HL-60 (cell line): ENCODE measurements at places on chromosomes 3 and 15.

- no peak for DNase-seq
These were observed 133.0 kb downstream of the FBLN2 start for GRCh38 chr3:13681931-13682330.

DNA sequence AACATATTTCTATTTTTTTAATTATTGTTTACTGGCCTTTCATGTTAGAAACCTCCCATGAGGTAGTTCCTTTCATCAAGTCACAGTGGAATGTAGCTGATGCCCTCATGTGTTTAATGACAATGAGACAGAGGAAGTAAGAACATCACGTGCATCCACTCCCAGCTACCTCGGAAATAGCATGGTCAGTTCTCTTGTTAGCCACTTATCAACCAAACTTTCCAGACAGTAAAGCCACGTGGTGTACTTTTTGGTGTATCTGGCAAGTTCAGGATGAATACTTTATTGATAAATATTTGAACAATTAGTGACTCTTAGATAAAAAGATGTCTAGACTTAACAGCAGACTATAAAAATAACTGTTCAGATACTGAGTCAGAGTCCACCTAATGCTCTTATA, 781.7 kb downstream of the MECOM start:
- no peak for DNase-seq

DNA sequence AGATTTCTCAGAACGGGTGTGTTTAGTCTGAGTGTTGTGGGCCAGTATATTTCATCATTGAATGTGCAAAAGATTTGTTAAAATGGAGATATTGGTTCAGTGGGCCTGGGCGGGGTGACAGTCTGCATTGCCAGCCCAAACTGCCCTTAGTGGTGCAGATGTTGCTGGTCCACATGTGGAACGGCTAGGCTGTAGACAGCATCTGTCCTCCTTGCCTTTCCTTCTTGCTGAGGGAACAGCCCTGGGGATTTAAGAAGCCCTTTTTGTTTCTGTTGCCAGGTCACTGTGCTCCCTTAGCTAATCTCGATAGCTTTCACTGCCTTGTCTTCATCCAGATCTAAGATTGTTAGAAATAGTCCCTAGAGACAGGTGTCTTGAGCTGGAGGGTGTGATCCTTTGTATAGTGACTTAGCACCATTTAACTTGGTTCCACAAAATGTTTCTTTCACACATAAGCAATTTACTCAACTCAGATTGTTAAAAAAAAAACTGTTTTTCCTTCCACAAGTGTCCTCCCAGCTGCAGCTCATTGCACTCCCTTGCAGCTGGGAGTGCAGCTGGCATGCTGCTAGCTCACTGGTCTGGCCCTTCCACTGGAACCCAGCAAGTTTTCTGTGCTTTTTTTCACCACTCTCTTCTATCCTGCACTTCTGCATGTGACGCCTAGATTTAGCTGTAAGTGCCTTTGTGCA, 37.5 kb downstream of the GAP43 start:
- no peak for DNase-seq

DNA sequence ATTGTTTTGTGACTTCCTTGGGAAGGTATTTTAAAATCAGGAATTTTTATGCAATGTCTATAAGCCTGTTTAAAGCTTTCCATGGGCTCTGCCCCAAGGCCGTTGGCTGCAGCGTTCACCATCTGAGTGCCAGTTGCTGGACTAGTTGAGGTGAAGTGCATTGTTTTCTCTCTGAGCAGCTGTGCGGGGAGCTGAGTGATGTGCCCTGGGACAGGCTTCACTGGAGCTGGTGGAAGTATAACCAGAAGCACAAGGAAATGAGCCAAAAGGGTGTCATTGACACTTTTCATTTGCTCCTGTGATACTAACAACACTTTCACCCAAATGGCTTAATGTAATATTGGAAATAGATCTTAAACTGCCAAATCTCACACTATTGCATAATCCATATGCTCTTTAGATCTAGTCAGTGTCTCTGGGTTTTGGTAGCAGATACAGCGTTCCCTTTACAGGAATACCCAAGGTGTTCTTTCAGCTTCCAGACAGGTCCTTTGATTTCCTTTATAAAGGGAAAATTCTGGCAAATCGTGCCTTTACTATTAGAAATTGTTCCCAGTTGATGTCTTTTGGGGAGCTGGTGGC, 29.2 kb downstream of the APH1B start:
- no peak for DNase-seq

GRCh38 chr3:143712522-143712921, 135.7 kb downstream of the SLC9A9 start:
- DNase-seq = no peak

DNA sequence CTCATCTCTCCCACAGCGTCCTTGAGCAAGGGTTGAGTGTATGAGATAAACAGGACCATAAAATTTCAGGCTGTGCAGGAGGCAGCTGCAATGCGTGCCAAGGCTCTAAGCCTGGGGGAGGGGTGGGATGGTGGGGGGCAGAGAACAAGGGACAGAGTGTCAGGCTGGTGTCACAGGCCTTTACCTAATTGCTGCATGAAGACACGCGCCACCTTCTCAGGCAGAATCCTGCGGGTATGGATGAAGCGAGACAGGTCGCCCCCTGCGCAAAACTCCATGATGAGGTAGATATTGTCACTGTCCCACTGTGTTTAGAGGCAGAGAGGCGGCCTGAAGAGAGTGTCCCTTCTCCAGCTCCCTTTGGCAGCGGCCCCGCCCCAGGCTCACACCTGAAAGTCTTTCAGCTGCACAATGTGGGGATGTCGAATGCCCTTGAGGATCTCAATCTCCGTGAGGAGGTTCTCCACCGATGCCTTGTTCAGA, 1.0 kb downstream of the ULK3 start:
- no peak for DNase-seq
